Activated naive CD4-positive, alpha-beta T cell (primary cell): ENCODE measurements at places on chromosomes 5 and 9.

- no peak for DNase-seq
Measured at GRCh38 chr5:134435560-134435959, 23.9 kb upstream of the CDKN2AIPNL start.

- DNase-seq: no peak
Measured at GRCh38 chr5:125703616-125704015, 719.6 kb upstream of the GRAMD2B start.

- DNase-seq: no peak
Measured at GRCh38 chr5:136766456-136766855, 401.1 kb upstream of the TRPC7 start.

GRCh38 chr5:74516211-74516636 lies 124.3 kb downstream of the ENC1 start:
- no peak for DNase-seq

DNA sequence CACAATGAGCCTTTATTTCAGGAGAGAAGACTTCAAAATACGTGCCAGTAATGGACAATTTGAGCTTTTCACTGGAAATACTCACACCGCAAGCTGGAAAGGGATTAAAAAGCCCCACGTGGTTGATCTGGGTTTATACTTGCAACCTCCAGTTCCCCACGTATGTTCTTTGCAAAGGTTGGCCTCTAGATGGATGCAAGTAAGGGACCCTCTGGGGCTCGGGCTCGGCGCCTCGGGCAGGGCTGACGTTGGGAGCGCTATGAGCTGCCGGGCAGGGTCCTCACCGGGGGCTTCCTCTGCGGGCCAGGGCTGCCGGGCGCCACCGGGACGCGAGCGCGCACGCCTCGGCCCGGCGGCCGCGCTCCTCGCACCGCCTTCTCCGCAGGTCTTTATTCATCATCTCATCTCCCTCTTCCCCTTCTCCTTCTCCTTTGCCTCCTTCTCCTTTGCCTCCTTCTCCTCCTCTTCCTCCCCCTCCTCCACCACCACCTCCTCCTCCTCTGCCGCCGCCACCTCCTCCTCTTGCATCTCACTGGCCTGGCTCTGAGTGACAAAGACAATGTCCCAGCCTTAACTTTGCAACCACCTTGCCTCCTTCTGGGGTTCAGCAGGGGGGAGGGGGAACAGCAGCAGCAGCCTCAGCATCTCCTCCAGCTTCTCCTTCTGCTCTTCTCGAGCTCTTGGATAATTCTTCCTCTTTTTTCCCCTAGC lies 701 bp upstream of the ZNF462 start:
- no peak for DNase-seq

- no peak for DNase-seq
Measured at GRCh38 chr9:134346151-134346550, 19.9 kb downstream of the RXRA start.

DNA sequence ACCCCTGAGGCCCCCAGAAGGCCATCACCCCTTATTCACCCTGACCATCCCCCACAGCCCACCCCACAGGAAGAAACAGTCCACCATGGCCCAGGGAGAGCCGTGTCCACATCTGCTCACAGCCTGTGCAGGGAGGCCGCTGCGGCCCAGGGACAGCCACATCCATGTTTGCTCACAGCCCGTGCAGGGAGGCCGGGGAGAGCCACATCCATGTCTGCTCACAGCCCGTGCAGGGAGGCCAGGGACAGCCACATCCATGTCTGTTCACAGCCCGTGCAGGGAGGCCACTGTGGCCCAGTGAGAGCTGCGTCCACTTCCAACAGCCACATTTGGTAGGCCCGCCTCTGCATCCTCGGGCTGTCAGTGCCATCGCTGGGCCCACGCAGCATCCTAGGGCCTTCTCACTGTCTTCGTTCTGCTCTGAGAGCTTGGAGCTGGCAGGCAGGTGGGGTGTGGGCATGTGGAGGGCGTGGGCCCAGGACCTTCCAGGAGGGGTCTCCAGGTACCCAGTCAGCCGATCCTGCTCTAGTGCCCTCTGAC lies 38.1 kb downstream of the LPCAT1 start:
- no peak for DNase-seq

GRCh38 chr5:51632793-51633192 lies 249.5 kb downstream of the ISL1 start:
- no peak for DNase-seq
